ENCODE measurements at places on chromosomes 16 and 17. TPM values are rescaled to one million over a fixed set of nuclear protein-coding genes. Genes with fewer than 3 reads are reported as not detected.

The WNK4 gene
- total RNA-seq = 2.3 TPM

DNA sequence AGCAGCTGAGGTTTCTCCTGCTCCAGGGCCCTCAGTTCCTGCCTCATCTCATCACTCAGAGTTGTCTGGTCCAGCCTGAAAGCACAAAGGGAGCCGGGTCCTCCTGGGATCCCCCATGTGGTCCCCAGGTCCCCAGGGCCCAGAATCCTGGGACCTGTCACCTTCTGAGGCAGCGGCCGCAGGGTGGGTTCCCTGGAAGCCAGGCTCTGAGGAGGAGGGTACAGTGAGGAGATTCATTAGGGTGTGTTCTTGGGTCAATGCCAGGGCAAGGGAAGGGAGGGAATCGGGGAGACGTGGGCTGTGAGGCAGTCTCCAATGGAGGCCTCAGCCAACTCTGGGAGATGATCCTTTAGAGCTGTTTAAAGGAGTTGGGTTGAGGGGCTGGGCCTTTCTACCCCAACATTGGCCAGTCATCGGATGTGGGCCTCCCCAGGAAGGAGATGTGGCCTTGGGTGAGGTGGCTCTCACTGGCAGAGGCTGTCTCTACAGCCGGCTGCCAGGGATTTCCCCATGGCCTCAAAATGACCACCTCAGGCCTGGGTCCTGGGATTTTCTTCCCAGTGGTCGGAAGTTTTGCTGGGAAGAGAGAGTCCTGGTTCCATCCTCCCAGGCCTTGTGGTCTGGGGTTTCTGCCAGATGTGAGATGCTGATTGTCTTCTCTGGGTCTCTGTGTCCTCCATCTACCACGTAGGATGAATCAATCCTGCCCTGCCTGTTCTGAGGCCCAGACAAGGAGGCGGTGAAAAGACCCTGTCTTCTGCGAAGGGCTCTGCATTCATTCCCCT, 47.3 kb downstream of the NLRP1 start:
- no peak for DNase-seq

DNA sequence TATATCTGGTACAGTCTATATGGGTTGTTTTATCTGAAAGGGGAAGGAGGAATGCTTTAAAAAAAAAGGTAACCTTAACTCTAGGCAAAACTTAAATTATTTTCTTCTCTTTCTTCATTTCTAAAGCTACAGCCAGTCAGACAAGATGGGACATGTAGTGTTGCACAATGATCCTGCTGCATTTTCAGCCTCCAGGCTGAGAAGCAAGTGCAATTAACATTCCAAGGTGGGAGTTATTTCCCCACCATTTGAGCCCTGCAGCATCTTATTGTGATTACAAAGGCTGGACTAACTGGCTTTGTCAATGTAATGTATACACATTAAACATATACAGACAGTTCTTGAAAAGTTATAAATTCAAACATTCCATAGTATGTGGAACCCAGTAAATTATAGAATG, 22.6 kb upstream of the NF1 start:
- no peak for DNase-seq

DNA sequence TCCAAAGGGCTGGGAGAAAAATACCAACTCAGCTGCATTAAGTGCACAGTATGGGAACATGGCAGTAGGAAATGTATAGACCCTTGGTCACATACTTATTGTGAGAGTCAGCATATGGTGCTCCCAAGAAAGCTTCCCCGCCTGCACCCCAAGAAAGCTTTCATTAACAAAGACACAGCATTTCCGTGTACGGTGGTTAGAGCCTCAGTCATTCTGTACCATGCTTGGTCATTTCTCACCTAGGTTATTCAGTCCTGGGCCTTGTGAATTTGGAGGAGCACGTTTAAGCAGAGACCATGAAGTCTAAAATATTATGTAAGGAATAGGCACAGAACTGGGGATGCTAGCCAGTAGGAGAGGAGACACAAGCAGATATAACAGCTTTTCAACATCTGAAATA, 56.1 kb downstream of the ESRP2 start:
- no peak for DNase-seq

DNA sequence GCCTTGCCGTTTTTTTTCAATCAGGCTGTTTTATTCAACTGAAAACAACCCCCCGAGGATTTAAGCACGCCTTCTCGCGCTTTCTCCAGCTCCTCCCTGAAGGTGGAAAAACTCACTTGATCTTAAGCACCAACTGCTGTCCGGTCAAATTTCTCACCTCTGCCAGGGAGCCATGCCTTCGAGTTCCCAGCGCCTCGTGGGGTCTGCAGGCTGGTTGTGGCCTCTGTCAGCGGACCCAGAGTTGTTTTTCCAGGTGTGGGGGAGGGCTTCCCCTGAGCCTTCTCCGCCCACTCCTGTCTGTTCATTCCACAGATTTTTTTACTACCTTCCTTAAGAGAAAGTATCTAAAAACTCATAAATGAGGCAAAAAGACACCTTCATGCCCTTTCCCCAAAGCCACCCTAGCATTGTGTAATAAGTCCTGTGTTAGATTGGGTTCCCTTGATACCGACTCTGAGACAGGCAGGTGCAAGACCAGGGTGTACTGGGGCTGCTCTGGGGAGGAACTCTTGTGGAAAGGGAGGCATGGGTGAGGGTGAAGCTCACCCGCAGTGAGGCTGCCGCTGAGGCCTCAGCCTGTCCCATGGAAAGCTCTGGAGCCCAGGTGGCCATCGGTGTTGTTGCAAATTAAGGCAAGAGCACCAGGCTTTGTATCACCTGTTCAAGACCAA, 101.6 kb downstream of the AXIN2 start:
- no peak for DNase-seq

- no peak for DNase-seq
Observed at GRCh38 chr17:70230850-70231640, 61.7 kb downstream of the KCNJ2 start.

The KCNAB3 gene
- 1.2 TPM for total RNA-seq

- peak; percentile 65 for DNase-seq
Observed at GRCh38 chr16:19118938-19119431, 5.2 kb downstream of the ITPRIPL2 start.

The TP53TG3 gene
- not detected for total RNA-seq

The MYH8 gene
- not detected for total RNA-seq

DNA sequence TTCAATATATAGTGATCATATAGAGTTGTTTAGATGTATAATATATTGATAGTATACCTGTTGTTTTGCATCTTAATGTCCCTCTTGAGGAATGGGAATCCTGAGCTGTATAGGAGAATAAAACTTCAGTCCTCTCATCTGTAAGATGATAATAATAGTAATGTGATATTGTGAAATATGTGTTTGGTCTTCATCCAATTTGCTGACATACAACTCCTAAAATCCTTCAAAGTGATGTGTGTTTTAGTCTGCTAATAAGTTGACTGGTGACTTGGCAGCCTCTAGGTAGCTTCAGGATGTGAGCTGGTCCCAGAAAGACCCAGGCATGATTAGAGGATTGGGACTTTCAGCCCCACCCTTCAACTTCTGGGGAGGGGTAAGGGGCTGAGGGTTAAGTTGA, 22.8 kb upstream of the NFAT5 start:
- no peak for DNase-seq

The HOXB1 gene
- total RNA-seq = not detected

The TBC1D26 gene
- not detected for total RNA-seq

DNA sequence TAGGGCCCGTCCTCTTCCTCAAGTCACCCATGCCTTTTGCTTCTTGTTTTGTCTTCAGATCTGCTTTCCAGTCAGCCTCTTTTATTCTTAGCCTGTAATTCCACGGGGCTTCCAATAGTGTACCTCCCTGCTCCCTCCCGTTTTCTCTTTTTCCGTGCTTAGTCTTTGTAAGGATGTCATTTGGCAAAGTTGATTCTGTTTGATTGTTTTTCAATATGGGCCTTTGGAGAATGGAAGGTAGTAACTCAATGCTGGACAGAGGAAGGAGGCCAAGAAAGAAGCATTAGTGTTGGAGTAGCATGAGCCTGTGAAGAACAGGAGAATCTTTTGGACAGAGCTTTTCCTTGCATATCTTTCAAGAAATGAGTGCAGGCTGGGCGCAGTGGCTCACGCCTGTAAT, 6.5 kb downstream of the WWP2 start:
- DNase-seq = no peak

DNA sequence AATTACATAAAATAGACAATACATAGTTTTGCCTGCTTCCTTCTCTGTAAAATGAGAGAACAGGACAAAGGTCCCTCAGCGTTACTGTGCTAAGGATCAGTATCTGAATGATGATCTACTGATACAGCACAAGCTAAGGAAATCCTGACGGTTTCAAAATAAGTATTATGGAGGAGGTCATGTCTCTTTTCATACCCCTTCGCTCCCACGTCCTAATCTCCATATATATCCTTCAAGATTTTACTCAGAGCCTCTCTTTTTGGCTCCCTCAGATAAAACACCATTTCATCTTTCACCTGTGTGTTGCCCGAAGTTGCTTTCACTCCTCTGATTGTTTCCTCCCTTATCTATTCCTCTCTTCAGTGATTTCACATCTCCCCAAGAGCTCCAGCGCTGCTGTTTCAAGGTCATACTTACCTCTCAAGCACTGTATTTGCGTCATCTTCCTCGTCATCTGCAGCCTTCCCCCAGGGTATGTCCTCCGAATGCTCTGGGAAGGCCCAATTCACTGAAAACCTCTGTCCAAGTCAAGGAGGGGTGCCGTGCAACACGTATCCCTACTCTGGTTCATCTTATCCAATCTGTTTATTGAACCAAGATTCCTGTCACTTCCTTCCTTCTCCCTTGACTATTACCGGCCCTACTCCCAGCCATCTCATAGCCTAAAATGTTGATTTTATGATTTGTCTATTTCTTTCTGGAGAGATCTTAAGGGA, 1.2 kb upstream of the BLTP2 start:
- DNase-seq = no peak

DNA sequence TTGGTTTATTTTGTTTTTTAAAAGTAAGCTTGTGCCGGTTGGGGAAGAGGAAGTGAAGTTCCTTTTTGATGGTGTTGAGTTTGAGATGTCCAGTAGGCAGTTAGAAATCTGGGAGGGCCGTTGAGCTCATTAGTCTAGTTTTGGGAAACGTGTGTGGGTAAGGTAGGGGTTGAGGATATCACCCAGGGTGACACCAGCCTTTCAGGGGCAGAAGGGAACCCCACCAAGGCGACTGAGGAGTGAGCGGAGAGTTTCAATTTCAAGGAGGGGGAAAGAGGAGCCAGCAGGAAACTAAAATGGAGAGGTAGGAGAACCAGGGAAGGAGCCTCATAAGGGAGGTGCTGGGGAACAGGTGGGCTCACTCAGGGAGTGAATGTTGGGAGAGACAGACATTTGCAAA, 22.7 kb downstream of the HAPSTR1 start:
- no peak for DNase-seq

DNA sequence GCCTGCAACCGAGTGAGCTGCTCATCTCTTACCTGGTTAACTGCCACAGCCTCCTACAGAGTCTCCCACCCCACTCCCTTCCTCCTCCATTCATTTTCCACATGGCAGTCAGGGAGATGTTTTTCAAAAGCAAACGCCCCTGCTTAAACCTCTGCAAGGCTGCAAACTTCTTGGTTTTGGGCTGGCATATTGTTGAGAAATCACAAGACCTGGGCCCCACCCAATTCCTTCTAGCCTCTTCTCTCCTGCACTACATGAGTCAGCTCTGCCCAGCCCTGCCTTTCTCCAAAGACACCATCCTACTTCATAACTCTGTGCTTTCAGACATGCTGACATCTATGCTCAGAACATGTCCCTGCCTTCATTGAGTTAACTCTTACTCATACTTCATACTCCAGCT, 136.1 kb downstream of the SPACA3 start:
- no peak for DNase-seq

Measured in epithelial cell of proximal tubule (primary cell).